ENCODE measurements at places on chromosomes 2 and 18. TPM values are rescaled to one million over a fixed set of nuclear protein-coding genes. Genes with fewer than 3 reads are reported as not detected.

LHCGR gene
- total RNA-seq = 1.2 TPM

DNA sequence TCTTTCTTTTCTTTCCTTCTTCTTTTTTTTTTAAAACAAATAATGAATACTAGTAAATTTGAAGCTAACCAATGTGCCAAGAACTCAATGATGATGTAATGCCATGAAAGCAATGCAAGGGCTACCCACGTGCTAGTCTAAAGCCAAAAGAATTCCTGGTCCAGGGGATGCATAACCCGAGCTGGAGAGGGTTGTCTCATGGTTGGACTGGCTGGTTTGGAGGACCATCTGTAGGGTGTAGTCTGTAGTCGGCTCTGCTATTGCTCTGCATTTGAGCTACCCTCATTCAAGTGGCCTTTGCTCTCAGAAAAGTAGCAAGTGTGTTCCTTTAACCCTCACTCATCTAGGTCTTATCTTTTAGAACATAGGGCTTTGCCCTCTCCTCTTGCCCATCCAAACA is 469.6 kb upstream of the CELF4 start:
- DNase-seq = no peak

MFF gene
- total RNA-seq = 80.3 TPM

CD302 gene
- 81.2 TPM for total RNA-seq

GRCh38 chr2:98374958-98375570 is 28.8 kb downstream of the CNGA3 start:
- no peak for DNase-seq

GRCh38 chr2:1910592-1911246 is 166.4 kb upstream of the PXDN start:
- no peak for DNase-seq
